Non-pigmented ciliary epithelial cell (primary cell): ENCODE measurements at places on chromosomes 13 and 19.

GRCh38 chr19:4414144-4414799 lies 11.8 kb downstream of the CHAF1A start:
- no peak for DNase-seq

- no peak for DNase-seq
Observed at GRCh38 chr19:44542671-44543070, 13.2 kb upstream of the CEACAM20 start.

- no peak for DNase-seq
Observed at GRCh38 chr19:2239173-2239572, 2.5 kb downstream of the SF3A2 start.

DNA sequence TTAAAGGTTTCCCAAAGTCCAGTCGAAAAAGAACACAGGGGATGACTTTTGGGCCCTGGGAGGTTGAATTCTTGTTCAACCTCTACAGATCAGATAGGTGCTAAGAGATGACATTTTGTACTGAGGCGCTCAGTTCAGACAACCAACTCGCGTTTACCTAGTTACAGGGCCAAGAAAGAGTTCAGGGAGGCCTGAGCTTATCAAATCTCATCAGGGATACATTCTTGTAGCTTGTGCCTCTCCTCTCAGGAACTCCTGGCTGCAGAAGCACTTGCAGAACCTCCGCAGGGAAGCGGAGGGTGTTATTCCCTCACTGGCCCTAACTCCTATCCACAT lies 825 bp downstream of the ZNF776 start:
- no peak for DNase-seq

GRCh38 chr13:51953347-51954195 lies 57.7 kb downstream of the ATP7B start:
- DNase-seq = no peak

- DNase-seq = no peak
Observed at GRCh38 chr19:7830272-7830771, 304 bp downstream of the EVI5L start.

DNA sequence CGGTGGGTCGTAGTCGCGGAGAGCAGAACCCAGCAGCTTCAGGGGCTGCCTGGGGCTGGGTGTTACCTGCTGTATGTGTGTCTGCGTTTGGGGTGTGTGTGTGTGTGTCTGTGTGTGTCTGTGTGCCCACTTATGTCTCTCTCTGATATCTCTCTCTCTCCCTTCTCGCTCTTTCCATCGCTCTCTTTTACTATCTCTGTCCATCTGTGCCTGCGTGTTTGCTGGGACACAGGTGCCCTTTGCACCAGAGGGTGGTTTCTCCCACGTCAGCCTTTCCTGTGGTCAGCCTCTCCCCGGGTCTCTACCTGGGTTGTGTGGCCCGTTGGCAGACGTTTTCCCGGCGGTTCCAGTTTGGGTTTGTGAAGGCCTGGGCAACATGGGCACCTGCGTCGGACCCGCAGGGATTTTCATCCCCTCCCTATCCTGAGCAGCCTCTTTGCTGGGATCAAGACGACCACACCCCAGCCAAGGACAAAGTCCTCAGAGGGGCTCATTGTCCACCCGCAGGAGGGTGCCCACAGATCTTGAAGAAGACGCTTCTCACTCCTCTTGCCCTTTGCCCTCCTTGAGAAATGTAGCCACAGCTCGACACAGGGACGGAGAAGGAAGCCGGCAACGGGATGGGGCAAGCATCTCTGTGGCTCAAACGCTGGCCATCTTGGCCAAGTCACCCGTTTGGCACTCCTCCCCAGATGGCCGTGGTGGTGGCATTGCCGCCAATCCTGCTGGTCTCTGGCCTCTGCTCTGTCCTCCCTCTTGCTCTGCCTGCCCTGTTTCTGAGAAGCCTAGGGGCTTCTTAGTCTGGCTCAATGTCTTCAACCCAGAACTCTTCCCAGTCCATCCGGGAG lies 43.3 kb downstream of the ZNF146 start:
- no peak for DNase-seq

- no peak for DNase-seq
Observed at GRCh38 chr19:2121416-2122051, 24.8 kb downstream of the IZUMO4 start.
